ENCODE measurements at places on chromosomes 12 and 14.

DNA sequence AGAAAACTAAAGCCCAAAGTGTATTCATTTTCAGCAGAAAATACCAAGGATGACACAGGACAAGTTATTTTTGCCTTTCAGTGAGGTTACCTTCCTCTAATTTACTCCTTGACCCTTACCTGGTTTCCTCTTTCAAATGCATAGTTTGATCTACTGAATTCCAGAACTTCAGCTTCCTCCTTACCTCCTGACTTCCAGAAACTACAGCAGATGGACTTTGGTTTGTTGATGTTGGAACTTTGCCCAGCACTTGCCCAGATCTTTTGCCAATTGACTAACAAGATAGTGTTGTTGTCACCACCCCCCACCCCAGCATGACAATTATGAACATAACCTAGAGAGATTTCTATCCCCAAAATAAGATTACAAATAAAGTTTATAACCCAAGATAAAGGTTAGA is 63.2 kb downstream of the NAV3 start:
- no peak for DNase-seq

- DNase-seq, result no peak
Measured at GRCh38 chr12:94699801-94700200, 49.4 kb upstream of the TMCC3 start.

- no peak for DNase-seq
Measured at GRCh38 chr14:62451221-62451620, 594.0 kb downstream of the KCNH5 start.

DNA sequence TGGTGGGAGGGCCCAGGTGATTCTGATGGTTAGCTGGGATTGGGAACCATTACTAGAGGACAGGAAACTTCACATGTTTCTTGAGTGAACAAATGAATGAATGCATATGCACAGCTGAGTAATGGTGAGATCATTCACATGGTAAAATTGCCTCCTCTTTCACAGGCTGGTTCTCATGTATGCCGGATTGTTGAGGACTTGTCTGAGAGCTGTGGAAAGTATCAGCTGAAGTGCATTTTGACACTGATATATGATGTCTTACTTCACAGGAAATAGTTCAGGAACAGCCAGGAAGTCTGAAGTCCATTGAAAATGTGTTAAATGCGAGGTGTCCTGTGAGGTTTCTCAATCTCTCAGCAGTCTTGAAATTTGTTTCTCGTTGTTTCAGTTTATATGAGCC is 77.6 kb upstream of the DACT1 start:
- no peak for DNase-seq

GRCh38 chr12:91127751-91128150 is 16.5 kb upstream of the LUM start:
- DNase-seq, result no peak

- no peak for DNase-seq
Measured at GRCh38 chr14:48857366-48857765, 728.8 kb downstream of the RPS29 start.

DNA sequence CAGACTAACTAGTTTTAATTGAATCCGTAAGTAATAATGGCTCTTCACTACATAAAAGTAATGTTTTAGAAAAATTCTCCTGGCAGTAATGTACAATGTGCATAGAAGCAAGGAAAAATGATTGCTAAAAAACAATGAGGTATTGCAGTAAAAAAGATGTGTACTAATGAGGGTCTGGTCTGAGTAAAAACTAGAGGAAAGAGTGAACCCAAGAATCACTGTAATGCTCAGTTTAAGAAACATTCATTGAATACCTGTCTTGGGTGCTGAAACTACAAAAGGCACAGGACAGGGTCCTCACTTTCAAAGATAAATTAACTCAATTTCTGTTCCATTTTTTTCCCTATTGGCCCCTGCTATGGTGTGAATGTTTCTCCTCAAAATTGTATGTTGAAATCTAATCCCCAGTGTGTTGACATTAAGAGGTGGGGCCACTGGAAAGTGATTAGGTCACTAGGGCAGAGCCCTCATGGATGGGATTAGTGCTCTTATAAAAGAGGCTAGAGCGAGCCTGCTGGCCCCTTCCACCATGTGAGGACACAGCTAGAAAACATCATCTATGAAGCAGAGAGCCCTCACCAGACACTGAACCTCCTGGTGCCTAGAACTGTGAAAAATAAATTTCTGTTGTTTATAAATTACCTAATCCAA is 51.6 kb downstream of the RPS6KA5 start:
- no peak for DNase-seq

All from cortex of kidney (tissue), 1 donor.